ENCODE measurements at places on chromosomes 4 and X.

- no peak for DNase-seq
Observed at GRCh38 chr4:169615467-169616106, 3.2 kb upstream of the NEK1 start.

DNA sequence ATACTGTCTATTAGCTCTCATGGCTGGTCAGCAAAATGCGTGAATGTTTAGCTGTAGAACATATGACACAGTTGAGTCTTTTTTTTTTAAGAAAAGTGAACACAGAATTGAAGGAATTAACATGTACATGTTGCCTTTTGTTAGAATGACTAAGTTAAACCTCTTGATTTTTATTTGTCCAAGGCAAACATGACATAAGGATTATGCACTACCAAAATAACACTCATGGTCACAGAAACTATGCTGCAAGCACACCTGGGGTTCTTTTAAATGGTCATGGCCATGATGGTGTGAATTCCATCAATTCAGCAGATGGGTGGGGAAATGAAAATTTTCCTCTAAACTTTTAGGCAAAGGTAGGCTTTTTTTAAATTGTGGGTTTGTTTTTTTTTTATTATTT, 80.1 kb upstream of the CXCL13 start:
- DNase-seq, result no peak

DNA sequence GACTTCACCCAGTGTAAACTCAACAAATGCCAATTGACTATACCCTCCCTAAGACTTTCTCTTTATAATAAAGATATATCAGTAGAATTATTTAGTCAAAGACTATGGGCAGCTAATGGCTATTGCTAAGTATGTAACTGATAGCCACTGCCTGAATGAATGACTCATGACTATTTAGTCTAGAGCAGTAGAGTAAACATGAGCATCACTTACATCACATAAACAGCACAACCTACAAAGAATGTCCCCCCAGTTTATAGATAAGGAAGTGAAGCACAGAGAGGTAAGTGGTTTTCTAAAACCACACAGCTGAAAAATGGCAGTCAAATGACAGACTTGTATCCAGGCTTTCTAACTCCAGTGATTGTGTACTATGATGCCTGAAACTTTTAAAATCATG, 507.0 kb downstream of the PPARGC1A start:
- DNase-seq, result peak; percentile 19

DNA sequence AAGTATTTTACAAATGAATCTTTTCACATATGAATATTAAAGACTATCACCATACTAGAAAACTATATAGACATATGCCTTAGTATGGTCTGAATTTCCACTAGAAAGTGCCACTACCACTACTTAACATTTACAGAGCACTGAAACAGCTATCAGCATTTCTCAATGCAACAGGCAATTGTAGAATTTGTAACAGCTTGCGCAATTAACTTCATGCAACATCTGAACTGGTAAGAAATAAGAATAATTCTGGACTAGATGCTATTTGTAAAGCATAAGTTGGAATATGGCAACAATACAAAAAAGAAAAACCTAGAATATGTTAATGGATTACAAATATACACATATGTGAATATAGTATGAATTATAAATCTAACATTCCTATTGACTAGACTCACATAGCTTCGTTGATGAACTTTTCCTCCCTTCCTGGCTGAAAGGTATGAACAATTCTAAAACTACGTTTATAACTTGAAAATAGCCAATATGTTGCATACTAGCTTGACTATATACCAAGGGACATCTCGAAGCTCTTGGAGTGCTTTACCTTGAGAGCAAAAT, 82.0 kb downstream of the ATP8A1 start:
- peak; percentile 14 for DNase-seq

GRCh38 chr4:25182937-25183336, 22.7 kb upstream of the SEPSECS start:
- no peak for DNase-seq

- DNase-seq, result no peak
Observed at GRCh38 chr4:20337261-20337664, 85.6 kb downstream of the SLIT2 start.

GRCh38 chr4:168837922-168838321, 172.1 kb downstream of the CBR4 start:
- DNase-seq, result no peak

DNA sequence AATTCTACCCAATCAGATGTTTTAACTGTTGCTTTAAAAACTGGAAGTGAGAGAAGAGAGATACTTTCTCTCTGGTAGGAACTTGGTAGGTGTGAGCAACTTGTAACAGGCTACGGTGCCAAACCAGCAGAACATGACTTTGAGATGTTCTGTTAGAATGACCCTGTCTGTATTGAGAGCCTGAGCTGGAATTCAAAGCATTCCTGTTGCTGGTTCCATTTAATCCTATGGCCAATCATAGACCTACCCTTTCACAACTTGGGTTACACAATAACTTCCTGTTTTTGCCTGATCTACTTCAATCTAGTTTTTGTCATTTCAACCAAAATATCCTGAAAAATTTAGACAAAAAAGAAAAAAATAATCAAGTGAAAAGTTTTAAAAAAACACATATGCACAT, 1.7 kb upstream of the PRRG1 start:
- peak; percentile 80 for DNase-seq

GRCh38 chr4:120864969-120865368, 57.6 kb downstream of the PRDM5 start:
- no peak for DNase-seq

DNA sequence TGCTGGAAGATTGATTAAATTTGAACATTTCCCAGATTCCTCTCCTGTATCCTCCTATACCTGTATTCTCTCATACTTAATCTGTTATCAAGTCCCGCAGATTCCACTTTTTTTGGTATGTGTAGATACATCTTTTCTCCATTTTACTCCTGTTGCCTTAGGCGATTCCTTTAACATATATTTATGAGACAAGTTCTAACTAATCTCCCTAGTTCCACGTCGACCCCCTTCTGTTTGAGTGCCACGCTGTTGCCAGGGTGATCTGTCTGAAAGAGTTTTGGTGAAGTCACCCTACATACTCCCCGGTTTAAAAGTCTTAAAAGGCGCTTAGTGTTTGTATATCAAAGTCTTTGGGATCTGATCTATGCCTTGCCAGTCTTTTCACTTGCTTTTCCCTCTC, 2.4 kb downstream of the HNRNPH2 start:
- no peak for DNase-seq

DNA sequence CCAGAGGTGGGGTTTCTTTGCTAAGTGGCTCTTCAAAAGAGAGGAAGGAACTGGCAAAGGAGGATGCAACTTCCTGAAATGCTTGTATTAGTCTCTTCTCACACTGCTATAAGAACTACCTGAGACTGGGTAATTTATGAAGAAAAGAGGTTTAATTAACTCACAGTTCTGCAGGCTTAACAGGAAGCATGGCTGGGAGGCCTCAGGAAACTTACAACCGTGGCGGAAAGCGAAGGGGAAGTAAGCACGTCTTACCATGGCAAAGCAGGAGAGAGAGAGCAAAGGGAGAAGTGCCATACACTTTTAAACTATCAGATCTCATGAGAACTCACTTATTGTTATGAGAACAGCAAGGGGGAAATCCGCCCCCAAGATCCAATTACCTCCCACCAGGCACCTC, 505.7 kb downstream of the ZNF674 start:
- no peak for DNase-seq

DNA sequence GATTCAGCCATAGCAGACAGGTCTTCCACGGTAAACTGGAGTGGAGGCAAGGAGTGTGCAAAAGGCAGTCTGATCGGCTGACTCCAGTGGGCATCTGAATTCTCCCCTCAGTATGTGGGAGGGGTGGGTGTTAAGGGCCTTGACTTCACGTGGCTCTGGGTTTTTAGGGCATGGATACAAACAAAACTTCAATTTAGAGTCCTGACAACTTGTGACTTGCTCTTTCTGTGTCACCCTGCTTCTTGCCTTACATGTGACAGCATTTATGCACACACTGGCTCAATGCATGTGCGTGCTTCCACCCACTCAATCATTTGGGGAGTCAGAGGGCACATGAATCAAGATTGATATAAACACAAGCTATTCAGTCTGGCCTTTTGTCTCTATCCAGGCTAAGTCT, 17.5 kb downstream of the PLP1 start:
- no peak for DNase-seq

DNA sequence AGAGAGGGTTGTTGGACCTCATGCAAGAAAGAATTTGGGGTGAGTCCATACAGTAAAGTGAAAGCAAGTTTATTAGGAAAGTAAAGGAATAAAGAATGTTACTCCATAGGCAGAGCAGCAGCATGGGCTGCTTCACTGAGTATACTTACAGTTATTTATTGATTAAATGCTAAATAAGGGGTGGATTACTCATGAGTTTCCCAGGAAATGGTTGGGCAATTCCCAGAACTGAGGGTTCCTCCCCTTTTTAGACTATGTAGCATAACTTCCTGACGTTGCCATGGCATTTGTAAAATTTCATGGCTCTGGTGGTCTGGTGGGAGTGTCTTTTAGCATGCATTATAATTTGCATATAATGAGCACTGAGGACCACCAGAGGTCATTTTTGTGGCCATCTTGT, 16.7 kb downstream of the PPP4R3C start:
- DNase-seq, result peak; percentile 0

- DNase-seq, result no peak
Observed at GRCh38 chr4:5452156-5452555, 256.2 kb downstream of the EVC2 start.

- peak; percentile 16 for DNase-seq
Observed at GRCh38 chrX:17527135-17527701, 152.2 kb downstream of the NHS start.

GRCh38 chrX:42420426-42420825, 357.5 kb downstream of the PPP1R2C start:
- DNase-seq, result no peak

- no peak for DNase-seq
Observed at GRCh38 chrX:21933077-21933476, 7.4 kb upstream of the SMS start.

- no peak for DNase-seq
Observed at GRCh38 chrX:72110051-72110875, 21.5 kb downstream of the RTL5 start.

DNA sequence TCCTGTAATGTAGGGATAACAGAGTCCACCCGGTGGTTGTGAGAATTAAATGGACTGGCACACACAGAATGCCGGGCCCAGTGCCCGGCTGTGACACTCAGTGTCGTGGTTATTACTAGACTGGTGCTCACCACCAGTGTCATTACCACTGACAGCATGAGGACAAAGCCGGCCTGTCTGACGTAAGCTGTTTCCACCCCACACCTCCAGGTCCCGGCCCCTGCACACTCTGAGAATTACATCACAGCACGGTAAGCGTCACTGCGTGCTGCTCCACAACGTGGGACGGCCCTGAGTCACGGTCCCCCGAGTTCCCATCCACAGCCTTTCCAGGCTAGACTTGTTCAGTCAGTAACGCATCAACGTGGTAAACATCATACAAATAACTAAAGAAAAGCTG, 22.9 kb downstream of the FAT1 start:
- DNase-seq, result peak; percentile 89

GRCh38 chr4:79621061-79621460, 213.0 kb upstream of the GK2 start:
- no peak for DNase-seq
